ENCODE measurements at places on chromosomes 1 and 21.

GRCh38 chr1:218495931-218496330, 150.8 kb downstream of the TGFB2 start:
- DNase-seq: no peak

DNA sequence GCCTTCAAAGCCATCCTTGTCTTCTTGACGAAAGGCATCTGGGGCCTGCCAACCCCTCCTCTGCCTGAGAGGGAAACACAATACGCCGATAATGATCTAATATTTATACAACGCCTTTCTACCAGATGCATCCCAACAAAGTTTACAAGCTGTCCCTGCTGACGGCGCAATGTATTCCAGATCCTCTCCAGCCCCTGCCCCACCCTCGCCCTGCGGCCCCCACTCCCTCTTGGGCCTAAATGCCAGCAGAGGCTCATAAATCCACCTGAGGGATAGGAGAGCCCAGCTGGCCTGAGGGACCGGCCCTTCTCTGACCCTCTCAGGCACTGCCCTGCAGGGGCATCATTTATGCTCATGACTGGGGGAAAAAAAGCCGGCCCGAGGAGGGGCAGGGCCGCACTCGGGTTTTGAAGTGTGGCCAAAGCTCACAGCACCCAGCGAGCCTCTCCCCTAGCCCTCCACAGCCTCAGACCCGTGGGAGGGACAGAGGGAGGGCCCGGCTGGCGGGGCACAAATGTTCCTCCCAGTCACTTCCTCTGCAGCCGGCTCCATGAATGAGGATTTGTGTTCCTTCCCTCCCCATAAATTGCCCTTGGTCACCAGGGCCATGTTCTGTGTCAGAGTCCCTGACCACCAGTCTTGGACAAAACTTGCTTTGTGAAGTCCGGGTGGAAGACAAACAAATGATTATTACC, 140.3 kb downstream of the FOXD2 start:
- no peak for DNase-seq

- DNase-seq: no peak
These were observed 1.8 kb upstream of the MCOLN2 start for GRCh38 chr1:84998642-84999280.

GRCh38 chr1:61626816-61627215, 98.1 kb downstream of the TM2D1 start:
- no peak for DNase-seq

DNA sequence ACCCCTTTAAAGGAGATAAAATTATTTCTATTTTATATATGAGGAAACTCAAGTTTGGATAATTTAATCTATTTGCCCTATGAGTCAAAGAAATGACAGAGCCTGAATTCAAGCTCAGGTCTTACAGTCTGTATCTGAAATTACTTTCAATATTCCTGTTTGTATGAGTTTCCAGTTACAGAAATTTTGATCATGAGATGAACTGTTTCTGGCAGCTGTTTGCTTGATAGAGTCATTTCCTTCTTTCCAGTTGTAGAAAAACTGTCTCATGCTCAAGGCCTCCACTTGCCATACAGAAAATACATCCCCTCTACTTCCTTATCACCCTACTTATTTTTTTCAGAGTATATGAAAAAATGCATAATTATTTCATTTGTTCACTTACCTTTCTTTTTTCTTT, 87.6 kb downstream of the PTPRC start:
- no peak for DNase-seq

DNA sequence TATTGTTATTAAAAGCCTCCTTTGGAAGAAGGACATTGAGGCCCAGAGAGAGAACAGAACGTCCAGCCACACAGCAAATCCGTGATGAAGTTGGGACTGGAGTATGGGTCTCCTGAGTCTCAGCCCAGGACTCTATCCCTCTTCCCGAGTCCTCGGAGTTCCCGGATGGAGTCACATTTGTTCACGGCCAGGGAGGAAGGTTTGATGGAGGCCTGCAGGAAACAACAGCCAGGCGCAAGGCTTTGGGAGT, 357 bp upstream of the TXLNA start:
- no peak for DNase-seq

- no peak for DNase-seq
These were observed 9.9 kb upstream of the ZC3H12A start for GRCh38 chr1:37464443-37464842.

- DNase-seq: no peak
These were observed 133.0 kb upstream of the HMCN1 start for GRCh38 chr1:185601189-185601588.

GRCh38 chr1:44424747-44425146, 19.7 kb downstream of the RNF220 start:
- no peak for DNase-seq

DNA sequence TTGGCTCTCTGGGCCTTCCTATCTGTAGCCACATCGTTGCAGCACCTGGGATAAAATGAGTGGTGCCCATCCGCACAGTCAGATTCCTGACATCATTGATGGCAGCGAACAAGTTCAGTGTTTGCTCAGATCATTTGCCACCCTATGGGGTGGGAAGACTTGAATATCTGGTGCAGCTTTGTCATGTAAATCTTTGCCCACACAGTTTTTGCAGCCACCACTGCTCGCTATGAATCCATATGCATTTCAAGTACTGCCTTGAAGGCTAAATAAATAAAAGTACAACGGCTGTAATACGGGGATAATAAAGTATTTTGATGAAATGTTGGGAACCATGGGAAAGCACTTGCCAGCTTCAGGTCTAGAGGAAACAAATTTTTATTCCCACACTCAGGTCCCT, 56.3 kb upstream of the COA6 start:
- DNase-seq: no peak

GRCh38 chr1:12384836-12385456, 155.1 kb downstream of the VPS13D start:
- DNase-seq: no peak

GRCh38 chr1:170461291-170461747, 70.6 kb upstream of the GORAB start:
- no peak for DNase-seq

DNA sequence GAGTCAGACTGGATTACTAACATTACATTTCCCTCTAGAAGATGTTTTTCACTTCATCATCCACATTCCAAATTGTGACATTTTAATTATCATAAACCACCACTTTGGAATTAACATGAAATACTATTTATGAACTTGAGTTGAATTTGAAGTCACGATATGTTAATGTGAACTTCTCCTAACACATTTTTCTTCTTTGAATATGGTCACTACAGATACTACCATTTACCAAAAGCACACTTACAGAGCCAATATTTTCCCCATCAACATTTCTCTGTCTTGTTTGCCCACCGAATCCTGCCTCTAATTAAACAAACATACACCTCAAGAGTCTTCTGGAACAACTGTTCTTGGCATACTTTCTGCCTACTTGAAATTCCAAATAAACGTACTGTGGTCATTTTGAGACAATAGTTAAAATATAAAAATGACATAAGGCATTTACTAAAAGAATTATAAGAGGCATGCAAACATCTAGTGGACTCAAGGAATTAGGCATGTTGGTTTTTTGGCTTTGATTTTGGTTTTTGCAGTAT, 177.4 kb downstream of the AKT3 start:
- DNase-seq: no peak

GRCh38 chr21:26042181-26042876, 128.2 kb downstream of the APP start:
- DNase-seq: no peak

DNA sequence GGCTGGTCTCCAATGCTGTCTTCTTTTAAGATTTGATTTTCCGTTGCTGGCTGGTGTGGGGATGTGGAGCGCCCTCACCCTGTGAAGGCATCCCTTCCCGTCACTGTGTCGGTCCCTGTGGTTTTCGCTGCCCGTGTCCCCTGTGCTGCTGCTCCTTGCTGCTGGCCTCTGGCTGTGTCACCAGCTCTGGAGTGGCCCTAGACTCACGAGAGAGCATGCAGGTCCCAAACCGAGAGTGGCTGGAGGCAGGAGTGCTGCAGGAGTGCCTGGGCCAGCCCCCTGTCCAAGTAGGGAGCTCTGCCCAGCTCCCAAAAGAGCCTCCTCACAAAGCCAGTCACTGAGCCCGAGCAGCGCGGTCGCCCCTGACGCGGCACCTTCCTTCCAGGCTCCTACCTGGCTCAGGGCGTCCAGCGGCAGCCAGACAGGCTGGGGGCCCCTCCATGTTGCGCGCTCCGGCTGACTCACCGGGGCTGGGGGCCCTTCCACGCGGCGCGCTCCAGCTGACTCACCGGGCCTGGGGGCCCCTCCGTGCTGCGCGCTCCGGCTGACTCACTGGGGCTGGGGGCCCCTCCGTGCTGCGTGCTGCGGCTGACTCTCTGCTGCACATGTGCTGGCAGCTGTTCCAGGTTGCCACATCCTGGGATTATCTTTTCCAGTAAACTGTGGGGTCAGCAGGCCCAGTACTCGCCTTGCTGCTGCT, 106.7 kb upstream of the COL6A1 start:
- DNase-seq: peak; percentile 49

DNA sequence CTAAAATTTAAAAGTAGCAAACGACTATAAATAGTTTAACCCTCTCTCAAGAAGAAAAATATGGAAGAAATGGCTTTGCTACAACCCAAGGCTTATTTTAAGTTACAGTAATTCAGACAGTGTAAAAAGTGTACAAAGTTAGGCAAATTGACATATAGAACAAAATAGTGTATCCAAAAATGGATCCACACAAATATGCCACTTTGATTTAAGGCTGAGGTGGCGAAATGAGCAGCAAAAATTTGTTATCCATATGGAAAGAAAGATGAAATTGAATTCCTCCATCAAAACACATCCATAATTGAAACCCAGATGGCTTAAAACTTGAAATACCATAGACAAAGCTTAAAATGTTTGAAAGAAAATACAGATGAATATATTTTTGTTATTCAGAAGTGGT, 540.8 kb downstream of the BRINP3 start:
- no peak for DNase-seq

- DNase-seq: no peak
These were observed 47.8 kb downstream of the PTPN14 start for GRCh38 chr1:214503553-214503952.

DNA sequence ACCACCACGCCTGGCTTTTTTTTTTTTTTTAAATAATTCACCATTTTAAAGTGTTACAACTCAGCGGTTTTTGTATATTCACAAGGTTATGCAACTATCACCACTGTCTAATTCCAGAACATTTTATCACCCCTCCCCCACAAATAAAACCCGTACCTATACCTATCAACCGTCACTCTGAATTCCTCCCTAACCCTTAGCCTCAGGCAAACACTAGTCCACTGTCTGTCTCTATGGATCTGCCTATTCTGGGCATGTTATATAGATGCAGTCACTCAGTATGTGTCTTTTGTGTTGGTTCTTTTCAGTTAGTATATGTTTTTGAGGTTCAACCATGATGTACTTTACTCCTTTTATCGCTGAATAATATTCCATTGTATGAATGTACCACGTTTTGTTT, 19.3 kb upstream of the GRHL3 start:
- no peak for DNase-seq

DNA sequence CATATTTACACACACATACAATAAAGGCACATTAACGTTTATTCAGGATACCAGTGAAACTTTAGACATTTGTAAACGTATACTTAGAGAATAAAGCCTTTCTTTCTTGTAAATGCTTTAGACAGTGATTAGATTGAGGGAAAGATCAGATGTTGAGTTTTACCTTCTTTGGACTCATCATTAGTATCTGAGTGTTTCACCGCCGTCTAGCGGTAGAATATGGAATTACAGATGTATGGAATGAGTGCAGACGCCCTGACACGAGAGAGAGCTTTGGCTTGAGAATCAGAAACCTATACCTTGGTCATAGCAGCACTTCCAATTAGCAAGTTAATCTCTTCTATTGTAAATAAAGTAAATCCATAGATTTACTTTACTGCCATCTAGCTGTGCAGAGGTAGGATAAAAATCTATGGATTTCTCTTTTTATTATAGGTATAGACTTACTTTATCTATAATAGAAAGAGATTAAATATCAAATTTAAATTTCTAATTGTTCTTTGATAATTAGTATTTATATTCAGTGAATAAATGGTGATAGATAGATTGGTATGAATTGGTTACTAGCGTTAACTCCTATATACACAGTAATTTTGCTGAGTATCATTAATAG, 12.6 kb downstream of the FLG2 start:
- peak; percentile 32 for DNase-seq

DNA sequence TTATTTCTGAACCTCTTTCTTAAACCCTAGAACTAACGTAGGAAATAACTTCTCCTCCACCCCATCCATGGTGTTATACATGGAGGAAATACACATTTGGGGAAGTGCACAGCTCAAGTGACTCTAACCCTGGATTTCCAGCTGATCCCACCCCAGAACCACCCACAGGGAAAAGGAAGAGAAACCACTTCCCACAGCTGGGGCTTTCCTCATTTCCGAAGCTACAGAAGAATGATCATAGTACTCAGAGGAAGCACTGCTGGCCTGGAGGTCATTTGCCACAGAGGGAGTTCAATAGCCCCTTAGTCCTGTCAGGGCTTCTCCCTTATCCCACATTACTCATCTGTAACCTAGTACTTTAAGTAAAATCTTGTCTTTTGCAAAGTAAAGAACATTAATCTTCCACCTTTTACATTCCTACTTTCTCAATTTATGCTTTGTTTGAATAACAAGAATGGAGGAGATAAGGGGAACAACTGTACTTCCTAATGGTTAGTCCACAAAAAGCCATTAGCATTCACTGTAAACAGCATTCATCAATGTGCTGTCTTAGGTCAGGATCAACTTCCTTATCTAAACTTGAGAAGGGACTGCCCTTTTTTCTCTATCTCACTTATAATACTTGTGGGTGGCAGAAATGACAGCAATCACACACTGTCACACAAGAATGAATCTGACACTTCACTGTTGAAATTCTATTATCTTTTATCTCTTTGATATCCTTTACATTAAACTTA, 63.0 kb upstream of the RGS1 start:
- DNase-seq: no peak

DNA sequence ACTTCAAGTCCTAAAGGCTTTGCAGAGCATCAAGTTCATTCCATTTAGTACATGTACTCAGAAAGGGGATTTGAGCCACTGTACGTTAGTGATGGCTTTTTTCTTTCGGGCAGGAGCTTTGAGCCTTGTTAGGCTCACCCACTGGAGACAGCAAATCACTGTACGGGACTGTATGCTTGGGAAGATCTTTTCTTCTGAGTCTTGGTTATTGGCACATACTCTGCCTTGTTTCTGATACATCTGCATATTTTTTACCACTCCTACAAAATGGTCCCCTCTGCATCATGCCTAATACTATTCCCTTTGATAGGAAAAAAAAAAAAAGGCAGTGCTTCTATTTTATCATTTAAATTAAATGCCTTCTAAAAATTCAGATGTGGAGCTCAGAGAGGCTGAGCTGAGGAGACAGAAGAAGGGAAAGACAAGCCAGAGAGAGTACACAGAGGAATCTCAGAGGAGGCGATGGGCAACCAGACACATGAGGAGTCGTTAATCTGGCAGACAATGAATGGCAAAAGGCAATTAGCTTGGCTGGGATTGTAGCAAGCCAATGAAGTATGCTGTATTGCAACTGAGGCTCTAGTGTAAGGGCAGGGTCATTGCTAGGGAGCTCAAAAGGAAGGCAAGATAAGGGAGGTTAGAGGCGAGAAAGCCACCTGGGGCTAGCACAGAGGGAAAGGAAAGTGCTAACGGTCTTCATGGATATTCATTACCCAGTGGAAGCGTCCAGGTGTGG, 39.4 kb downstream of the PHC2 start:
- DNase-seq: no peak

- DNase-seq: no peak
These were observed 440 bp downstream of the PIGP start for GRCh38 chr21:37072274-37072987.

All from kidney epithelial cell (primary cell).